Upper lobe of left lung (tissue), 6 donors: ENCODE measurements at places on chromosomes 5 and 9. TPM values are rescaled to one million over a fixed set of nuclear protein-coding genes. Genes with fewer than 3 reads are reported as not detected.

DNA sequence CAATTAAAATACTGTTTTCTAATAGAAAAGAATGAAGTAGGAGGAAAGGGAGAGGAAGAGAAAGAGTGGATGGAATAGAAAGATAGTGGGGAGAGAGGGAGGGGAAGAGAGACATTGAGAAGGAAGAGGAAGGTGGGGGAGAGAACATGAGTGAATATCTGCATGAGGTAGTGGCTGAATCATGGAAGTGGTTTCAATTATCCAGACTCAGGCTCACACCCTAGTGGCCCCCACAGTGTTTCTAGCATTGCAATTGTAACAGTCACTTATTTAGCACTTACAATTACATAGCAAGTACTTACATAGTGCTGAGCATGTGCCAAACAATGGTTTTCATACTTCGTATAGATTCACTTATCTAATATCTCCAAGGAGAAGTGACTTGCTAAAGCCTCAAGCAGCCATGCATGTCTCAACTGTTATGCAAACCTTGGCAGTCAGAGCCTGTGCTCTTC lies 72.7 kb downstream of the CAST start:
- peaks cover 7% of the 10 kb centered on the region for H3K4me1 ChIP-seq
- H3K27me3 ChIP-seq = no peaks in the 10 kb centered on the region
- peaks cover 11% of the 10 kb centered on the region for H3K36me3 ChIP-seq
- no peak for DNase-seq

DNA sequence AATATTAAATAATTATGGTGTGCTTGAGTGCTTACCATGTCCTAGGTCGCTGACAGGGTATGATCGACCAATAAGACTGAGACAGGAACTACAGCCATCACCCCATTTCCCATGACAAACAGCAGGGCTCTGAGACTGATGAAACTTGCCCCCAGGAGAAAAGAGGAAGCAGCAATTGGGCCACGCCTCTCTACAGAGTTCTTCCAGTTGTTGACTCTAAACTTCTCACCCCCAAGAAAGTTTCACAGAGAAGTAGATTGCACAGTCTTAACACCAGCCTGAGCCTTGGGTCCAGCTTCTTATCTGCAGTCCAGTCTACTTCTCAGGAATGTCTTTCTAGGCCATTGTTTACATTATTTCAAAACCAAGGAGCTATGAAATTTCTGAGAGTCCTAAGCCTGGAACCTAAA lies 182.2 kb upstream of the ANKRD55 start:
- H3K4me1 ChIP-seq = peaks cover 12% of the 10 kb centered on the region
- no peak overlapping the region for H3K4me3 ChIP-seq
- peak overlapping the region; percentile 69 for H3K27ac ChIP-seq
- H3K36me3 ChIP-seq = no peaks in the 10 kb centered on the region
- DNase-seq = peak; percentile 81

GRCh38 chr9:101791938-101792337 lies 53.5 kb upstream of the GRIN3A start:
- no peak overlapping the region for H3K27ac ChIP-seq
- H3K36me3 ChIP-seq = no peaks in the 10 kb centered on the region
- no peaks in the 10 kb centered on the region for H3K4me1 ChIP-seq

GRCh38 chr5:56585999-56586691 lies 229.2 kb upstream of the MAP3K1 start:
- H3K4me1 ChIP-seq = peaks cover 22% of the 10 kb centered on the region
- H3K27ac ChIP-seq = peak overlapping the region; percentile 74
- H3K36me3 ChIP-seq = no peaks in the 10 kb centered on the region
- H3K27me3 ChIP-seq = no peaks in the 10 kb centered on the region

- H3K4me1 ChIP-seq = peaks cover 51% of the 10 kb centered on the region
- H3K4me3 ChIP-seq = peak within 1 kb of the TSS; percentile 85
- no peaks in the 10 kb centered on the region for H3K36me3 ChIP-seq
- H3K27me3 ChIP-seq = no peaks in the 10 kb centered on the region
These were observed at the start of gene UBE2R2 for GRCh38 chr9:33816327-33817252. Gene UBE2R2 (plus strand): TSS chr9:33817160. CDS start chr9:33817758, 598 bp downstream.

- peaks cover 26% of the 10 kb centered on the region for H3K4me1 ChIP-seq
- H3K4me3 ChIP-seq = peak overlapping the region; percentile 53
These were observed 535 bp upstream of the NFIB start for GRCh38 chr9:14314424-14314928.

DNA sequence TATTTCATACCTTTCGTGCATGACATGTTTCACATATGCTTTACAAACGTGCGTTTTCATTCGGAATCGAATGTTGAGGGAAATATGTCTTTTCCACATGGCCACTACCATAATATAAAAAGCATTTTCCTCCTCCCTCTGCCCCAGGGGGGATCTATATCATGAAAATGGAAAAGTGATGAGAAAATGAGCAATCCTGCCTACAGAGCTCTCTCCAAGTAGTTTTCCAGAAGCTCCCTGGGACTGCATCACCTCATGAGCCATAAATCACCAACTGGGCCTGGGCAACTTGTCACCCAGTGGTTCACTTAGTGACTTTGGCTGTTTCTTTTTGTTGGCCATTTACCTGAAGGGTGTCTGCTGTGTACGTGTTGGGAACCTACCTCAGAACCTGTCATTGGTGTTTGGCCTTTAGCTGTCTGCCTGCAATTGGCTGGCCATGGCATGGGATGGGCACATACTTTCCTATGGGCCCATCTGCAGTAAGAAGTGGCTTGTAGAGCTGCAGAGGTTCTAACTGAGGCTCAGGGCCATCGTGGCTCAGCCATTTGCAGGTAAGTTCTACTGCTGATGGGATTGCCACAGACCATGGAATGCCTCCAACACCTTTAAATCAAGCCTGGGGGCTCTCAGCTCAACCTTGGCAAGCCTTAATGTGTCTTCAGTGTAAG lies 9.5 kb upstream of the TIFAB start:
- no peaks in the 10 kb centered on the region for H3K36me3 ChIP-seq
- no peak for DNase-seq
- H3K4me1 ChIP-seq = peaks cover 32% of the 10 kb centered on the region
- no peak overlapping the region for H3K4me3 ChIP-seq
- no peak overlapping the region for H3K27ac ChIP-seq
- H3K27me3 ChIP-seq = no peaks in the 10 kb centered on the region

Gene PCDHGB1
- 0.76 TPM for total RNA-seq

Gene PCSK1
- not detected for total RNA-seq
